Ascending aorta (tissue), 2 donors: ENCODE measurements at places on chromosomes 7 and 10. TPM values are rescaled to one million over a fixed set of nuclear protein-coding genes. Genes with fewer than 3 reads are reported as not detected.

The LIPM gene
- total RNA-seq: not detected

The KCND2 gene
- 0.21 TPM for total RNA-seq

The ANKRD2 gene
- not detected for total RNA-seq

The SFRP4 gene
- total RNA-seq: 25.7 TPM

The OR2A25 gene
- total RNA-seq: not detected

The KDM7A gene
- total RNA-seq: 65.1 TPM

The TRIM50 gene
- not detected for total RNA-seq

The DOCK1 gene
- 25.8 TPM for total RNA-seq

The CPN1 gene
- not detected for total RNA-seq

The ASB4 gene
- total RNA-seq: 0.11 TPM

The PTPRN2 gene
- total RNA-seq: 7.3 TPM
